ENCODE measurements at places on chromosomes 5 and 9.

- DNase-seq: no peak
Observed at GRCh38 chr5:141382469-141383294, at the start of gene PCDHGA7. Gene PCDHGA7, plus strand, starts transcription at chr5:141382742. Its CDS starts 158 bp downstream, at chr5:141382900.

GRCh38 chr5:127813633-127814587 is 110.7 kb downstream of the CCDC192 start:
- DNase-seq: no peak

DNA sequence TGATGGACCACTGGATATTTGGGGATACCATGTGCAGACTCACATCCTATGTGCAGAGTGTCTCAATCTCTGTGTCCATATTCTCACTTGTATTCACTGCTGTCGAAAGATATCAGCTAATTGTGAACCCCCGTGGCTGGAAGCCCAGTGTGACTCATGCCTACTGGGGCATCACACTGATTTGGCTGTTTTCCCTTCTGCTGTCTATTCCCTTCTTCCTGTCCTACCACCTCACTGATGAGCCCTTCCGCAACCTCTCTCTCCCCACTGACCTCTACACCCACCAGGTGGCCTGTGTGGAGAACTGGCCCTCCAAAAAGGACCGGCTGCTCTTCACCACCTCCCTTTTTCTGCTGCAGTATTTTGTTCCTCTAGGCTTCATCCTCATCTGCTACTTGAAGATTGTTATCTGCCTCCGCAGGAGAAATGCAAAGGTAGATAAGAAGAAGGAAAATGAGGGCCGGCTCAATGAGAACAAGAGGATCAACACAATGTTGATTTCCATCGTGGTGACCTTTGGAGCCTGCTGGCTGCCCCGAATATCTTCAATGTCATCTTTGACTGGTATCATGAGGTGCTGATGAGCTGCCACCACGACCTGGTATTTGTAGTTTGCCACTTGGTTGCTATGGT is 54.5 kb upstream of the HNRNPA0 start:
- no peak for DNase-seq

GRCh38 chr5:76194340-76194739 is 111.2 kb downstream of the SV2C start:
- DNase-seq: no peak

DNA sequence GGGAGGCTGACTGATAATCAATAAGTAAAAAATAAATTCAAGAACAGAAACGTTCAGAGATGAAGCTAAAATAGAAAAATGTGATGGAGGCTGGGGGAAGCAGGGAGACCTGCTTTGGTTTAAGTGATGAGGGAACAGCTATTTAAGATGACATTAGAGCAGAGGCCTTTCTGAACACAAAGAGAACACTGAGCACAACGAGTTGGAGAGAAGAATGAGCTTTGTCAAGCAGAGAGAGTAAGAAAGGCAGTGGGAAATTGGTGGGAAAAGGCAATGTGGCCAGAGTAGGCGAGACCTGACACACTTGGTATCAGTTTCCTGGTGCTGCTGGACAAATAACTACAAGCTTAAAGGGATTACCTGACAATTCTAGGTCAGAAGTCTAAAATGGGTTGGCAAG is 20.0 kb downstream of the AUH start:
- no peak for DNase-seq

Measured in left hindlimb (tissue), 1 donor.